B cell (primary cell): ENCODE measurements at places on chromosomes 6 and 20.
A peak's percentile ranks its signal among the peaks of the same experiment; 100 is the strongest.

DNA sequence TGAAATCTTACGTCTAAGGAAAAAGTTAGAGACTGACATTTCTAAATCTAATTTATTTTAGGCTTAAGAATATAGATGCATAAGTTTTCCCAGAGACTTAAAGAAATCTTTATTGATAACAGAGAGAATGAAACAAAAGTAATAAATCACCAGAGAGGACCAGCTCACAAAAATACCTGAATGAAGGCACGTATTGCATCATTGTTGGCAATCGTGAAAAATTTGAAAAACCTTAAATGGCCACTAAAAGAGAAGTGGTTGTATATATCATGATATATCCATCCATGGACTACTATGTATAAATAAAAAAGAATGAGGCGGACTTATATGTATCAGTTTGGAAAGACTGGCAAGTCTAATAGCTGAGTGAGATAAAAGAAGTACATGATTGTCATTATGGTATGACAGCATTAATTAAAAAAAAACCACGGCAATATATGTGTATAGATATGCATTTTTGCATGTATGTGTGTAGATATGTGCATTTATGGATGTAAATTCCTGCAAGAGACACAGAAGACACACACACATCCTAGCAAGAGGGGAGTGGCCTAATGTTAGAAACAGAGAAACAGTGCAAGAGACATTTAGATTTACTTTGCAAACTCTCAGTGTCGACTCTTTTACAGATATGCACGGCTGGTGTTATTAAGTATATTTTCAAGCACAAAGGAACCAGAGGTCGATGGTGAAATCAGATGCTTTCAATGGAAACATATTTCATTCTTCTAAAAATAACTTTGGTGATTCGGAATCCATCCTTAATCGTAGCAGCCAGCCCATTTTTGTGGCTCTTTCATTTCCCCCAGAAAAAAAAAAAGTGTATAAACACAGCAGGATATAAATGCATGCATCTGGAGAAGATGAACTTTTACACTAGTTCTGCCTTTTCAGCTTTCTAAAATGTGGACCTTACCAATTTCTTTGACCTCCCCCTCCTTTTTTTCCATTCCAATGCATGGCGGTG, 156.1 kb upstream of the SALL4 start:
- DNase-seq = no peak

DNA sequence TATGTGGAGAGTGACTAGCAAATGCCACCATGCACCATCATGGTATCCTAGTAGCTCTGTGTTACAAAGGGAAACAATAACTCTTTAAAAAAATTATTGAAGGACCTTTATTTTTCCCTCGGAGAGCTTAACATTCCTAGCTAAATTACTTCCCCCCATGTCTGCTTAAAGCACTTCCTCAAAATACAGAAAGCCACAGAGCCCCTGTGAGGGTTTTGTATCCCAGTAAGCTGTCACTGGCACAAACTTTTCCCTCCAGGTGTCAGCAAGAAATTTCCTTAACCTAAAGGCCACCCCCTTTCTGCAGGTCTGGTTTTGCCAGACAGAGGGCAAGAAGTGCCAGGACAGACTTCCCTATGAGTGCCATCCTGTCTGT, 340.0 kb upstream of the PRDM1 start:
- DNase-seq = no peak

- DNase-seq = no peak
These were observed 17.2 kb downstream of the CTNNBL1 start for GRCh38 chr20:37711001-37711400.

- DNase-seq = peak; percentile 71
These were observed 525 bp downstream of the NCOA7 start for GRCh38 chr6:125791151-125791819.

GRCh38 chr6:37794825-37795224, 24.7 kb upstream of the ZFAND3 start:
- DNase-seq = no peak

- DNase-seq = no peak
These were observed 356.4 kb downstream of the PRKN start for GRCh38 chr6:162371121-162371520.

DNA sequence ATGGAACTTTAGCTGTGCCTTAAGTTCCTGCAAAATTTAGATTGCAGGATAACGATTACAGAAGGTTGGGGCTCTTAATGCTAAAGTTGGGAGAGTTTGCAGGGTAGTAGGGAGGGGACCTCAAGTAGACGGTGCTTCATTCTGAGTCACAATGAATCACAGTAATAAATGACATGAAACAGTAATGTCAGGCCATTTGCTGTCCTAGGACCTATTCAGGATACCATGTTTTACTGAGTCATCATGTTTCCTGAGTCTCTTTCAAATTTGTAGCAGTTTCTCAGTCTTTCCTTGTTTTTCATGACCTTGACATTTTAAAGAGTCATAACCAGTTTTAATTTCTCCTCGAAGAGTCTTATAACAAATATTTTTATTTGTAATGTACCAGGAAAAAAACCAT, 406.9 kb upstream of the MAP3K7 start:
- no peak for DNase-seq

- no peak for DNase-seq
These were observed 122.0 kb downstream of the CDK19 start for GRCh38 chr6:110693296-110693695.

- DNase-seq = peak; percentile 54
These were observed 80.5 kb upstream of the SGK1 start for GRCh38 chr6:134398453-134398852.

- no peak for DNase-seq
These were observed 37.8 kb downstream of the MCUR1 start for GRCh38 chr6:13776602-13777001.

GRCh38 chr6:115908906-115909559, 151.7 kb downstream of the FRK start:
- no peak for DNase-seq

DNA sequence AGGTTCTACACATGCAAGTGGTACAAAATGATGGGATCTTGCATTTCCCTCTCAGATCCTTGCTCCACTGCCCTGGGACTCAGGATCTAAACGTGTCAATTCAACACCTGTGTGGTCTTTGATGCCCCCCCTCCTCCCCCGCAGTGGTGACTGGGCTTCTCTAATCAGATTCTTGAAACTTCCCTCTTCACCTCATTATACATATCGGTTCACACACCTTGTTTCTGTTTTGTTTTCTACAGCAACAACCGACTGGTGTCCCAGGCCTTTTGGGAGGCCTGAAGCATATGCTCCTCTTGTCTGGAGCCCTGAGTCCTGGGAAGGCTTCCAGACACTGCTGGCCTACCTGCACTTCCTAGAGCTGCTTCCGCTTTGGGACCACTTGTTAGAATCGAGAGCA, 20.0 kb downstream of the SAMD3 start:
- DNase-seq = peak; percentile 18

DNA sequence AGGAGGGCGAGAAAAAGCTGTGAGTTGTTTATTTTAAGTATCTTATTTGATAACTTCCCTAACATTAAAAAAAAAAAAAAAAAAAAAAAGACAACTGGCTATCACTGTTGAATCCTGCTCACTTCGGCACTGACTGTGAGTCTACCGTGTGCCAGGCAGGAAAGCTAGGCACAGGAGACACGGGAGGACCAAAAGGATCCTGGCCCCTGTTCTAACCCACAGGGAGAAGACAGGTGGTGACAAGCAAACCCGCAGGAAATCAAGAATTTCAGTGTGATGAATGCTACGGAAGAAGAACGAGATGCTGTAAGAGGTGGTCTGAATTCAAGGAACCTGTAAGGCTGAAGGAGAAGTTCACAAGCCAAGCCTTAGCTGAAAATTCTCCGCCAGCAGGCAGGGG, 94.7 kb upstream of the NFATC2 start:
- DNase-seq = no peak

- no peak for DNase-seq
These were observed 638 bp downstream of the PACSIN1 start for GRCh38 chr6:34466242-34467185.

DNA sequence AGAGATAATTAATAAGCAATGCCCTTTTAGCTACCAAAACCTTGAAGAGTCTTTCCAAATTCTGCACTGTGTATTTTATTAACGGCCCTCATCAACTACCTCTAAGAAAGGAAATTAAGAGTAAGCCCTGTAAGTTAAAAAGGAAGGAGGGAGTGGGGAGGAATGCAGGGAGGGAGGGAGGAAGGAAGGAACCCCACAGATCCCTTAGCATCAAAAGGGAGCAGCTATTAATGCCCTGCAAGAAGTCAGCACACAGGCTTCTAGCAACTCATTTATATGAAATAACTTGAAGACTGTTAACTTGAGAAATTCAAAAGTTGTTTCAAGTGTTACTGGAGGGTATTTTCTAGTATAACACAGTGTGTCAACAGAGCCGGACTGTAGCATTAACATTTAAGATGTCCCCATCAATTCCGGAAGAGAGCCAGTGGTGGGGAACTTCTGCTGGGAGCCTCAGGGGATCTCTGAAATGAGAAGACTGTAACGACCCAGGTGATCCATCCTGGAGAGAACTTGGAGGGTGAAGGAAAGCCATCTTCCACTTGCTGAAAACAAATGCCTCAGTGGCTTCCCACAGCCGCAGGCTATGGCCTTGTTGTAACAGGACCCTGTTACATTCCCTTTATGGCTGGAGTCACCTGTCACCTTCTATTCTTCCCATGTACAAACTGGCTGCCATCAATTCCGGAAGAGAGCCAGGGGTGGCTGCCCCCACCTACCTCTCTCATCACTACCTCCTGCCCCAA, 33.2 kb downstream of the SLC22A23 start:
- no peak for DNase-seq

DNA sequence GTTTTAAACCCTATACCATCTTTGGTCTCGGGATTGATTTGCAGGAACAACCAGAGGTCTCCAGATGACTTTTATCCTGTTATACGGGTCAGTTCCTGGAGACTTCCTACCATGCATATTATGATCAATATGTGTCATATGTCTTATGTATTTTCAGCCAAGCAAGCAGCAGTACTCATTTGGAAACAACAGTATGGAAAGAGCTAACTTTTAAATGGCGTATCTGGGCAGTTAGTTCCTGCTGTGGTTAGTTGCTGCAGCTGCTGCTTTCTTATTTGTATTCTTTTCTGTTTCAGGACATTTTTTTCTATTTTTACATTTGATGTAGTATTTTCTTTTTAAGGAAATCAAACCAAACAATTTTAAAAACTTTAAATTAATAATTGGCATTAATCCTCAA, 207.5 kb downstream of the MANEA start:
- no peak for DNase-seq

DNA sequence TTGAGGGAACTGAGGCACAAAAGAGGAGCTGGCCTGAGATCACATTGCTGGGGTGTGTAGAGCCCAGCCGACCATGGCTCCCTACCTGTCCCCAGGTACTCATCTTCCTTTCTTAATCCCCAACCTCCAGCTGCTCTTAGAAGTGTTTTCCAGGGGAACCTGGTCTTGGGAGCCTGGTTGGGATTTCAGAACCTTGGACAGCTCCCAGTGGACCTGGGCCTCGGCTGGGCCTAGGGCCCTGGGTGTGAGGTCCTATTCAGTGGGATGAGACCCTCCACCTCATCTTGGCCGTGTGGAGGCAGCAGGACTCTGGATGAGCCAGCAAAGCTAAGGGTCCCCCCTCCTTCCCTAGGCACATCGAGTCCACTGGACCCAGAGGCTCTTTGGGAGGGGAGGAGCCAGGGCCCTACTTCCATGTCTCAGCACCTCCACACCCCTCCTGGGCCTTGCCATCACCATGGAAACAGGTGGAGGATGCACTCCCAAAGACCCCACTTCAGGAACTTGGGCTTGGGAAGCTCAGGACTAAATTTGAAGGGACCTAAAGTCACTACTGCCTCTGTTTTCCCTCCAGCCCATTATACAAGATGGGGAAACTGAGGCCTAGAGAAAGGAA, 38.5 kb downstream of the DLGAP4 start:
- peak; percentile 16 for DNase-seq

DNA sequence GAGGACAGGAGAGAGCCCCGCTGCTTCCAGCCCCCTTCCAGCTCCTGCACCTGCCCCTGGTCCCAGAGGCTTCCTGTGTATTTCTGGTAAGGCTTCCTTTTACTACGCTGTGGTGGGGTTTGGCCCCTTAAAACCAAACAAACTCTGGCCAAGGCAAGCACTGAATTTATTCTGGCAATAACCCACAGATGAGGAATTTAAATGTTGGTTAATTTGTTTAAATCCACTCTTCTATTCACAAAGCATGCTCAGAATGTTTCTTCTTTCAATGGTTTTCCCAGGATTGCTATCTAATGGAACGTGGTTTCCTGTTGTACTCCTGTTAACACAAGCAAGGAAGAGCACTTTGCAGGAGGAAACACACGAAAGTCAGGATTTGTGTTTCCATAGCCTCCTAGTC, 236.5 kb upstream of the FOXQ1 start:
- no peak for DNase-seq

- DNase-seq = no peak
These were observed 61.1 kb upstream of the TGM3 start for GRCh38 chr20:2234598-2235191.
